Cortex of kidney (tissue), 1 donor: ENCODE measurements at places on chromosomes 7 and 10.

GRCh38 chr7:77954773-77955555, 156.4 kb downstream of the PHTF2 start:
- no peak for DNase-seq

DNA sequence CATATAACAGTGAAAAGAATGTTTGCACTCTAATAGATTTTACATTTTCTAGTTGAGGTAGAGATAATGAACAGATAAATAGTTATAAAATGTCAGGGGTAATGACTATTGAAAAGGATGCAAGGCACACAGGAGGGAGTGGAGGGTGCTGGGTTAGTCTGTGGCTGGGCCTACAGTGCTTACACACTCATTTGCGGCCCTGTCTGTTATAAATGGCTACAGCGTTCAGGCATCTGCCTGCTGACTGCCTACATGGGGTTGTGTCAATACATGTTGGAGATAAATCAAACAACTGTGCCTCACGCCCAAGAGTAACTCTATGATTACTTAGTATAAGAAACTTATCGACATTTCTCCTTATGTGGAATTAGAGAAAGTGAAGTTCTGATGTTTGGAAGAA, 313.3 kb downstream of the ACTR3B start:
- DNase-seq, result no peak

- no peak for DNase-seq
Measured at GRCh38 chr10:88804083-88804812, 1.7 kb downstream of the LIPM start.

DNA sequence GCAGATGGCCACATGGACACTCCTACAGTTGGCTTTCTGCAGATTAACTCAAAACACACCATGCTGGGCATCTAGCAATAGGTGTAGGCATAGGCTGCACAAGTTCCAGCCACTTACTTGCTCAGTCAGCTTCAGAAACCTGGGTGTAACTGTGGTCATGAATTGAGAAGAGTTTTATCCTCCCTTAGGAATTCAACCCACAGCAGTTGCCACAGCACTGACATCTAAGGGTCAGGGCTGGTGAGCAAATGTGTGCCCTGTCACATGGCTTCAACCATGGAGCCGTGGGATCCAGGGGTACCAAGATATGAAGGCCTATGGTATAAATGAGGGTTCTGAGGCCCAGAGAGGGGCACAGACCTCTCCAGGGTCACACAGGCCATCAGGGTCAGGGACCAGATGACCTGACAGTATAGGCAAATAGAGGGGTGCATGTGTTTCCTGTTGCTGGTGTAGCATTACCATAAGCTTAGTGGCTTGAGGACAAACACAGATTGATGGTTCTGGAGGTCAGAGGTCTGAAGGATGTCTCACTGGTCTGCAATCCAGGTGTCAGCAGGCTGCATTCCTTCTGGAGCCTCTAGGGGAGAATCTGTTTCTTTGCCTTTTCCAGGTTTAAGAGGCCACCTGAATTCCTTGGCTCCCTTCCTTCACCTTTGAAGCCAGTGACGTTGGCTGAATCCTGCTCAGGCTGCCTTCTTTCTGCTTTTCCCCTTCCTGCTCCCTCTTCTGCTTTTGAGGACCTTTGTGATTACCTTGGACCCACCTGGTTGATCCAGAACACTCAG, 24.1 kb downstream of the MINDY4 start:
- no peak for DNase-seq

DNA sequence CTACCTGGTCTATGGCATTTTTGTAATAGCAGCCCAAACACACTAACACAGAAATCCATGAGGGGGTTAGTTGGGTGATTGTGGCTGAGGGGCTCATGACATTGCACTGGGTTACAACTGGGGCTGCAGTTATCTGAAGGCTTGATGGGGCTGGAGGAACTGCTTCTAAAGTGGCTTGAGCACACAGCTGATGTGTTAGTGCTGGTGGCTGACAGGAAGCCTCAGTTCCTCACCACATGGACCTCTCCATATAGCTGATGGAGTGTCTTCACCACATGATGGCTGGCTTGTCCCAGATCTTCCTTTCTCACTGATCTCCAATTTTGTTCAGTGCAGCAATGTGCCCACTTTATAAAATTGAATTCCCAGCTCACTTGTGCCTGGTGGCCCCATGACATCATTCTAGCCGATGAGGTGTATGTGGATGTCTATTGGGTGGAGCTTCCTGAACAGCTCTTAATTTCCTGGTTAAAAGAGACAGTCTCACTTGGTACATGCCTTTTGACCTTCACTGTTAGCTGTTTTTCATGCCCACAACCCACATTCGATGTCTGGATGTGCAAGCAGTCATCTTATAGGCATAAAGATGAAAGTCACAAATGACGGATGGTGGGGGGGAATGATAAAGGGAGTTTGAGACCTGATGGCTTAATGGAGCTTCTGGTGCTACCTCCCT, 166.9 kb upstream of the BMPER start:
- DNase-seq, result no peak

DNA sequence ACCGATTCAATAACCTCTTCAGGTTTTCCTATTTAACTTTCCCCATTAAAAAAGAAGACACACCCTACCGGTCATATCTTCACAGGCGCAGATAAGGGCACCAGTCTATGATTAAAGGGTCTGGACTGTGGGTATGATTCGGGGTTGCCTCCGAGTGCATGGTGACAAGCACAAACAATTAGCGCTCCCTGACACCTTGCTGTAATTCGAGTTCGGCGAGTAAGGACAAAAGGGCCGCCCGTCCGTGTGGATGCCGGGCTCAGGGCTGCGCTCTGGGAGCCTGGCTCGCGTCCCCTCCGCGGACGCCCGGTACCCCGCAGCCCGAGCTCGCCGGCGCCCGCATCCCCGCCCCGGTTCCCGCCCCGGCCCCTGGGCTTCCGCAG, 111.9 kb upstream of the RHEB start:
- no peak for DNase-seq
